Ascending aorta (tissue), 2 donors: ENCODE measurements at places on chromosomes 2 and 18.

- DNase-seq, result no peak
Observed at GRCh38 chr2:62526531-62527381, 20.8 kb upstream of the TMEM17 start.

GRCh38 chr2:164706522-164706921, 85.2 kb upstream of the GRB14 start:
- no peak for DNase-seq

DNA sequence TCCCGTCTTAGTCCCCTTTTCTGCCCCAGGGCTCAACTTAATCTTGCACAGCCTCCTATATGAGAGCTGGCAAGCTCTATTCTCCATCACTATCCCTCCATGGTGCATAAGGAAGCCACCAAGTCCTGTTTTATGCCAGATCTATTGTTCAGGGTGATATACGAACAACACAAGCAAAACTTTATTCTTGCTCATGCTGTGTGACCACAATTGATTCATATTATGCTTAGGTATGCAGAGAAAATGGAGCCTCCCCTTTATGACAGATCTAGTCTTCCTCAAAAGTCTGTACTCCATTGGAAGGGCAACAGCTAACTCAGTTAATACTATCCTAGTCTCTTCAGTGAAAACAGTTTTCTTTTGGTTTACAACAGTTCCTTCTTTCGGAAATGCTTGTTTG, 94.0 kb upstream of the STON1 start:
- no peak for DNase-seq

- no peak for DNase-seq
Observed at GRCh38 chr18:44423814-44424644, 256.7 kb upstream of the SETBP1 start.

DNA sequence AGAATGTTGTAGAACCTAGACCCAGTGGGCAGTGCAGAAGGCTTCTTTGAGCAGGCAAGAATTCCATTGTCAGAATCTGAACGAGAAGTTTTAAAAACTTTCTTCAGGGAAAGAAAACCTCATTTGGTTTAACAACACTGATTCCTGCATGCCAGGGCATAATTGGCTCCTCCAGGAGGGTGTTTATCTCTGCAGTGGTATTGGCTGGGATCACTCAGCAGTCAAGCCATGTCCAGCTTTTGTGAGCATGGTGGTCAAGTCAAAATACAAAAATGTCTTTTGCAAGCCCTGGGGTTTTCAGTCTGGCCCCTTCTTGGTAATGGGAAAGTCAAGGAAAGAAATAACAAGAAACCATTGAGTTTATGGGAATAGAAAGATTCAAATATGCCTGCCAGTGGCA, 28.3 kb downstream of the FHOD3 start:
- no peak for DNase-seq

DNA sequence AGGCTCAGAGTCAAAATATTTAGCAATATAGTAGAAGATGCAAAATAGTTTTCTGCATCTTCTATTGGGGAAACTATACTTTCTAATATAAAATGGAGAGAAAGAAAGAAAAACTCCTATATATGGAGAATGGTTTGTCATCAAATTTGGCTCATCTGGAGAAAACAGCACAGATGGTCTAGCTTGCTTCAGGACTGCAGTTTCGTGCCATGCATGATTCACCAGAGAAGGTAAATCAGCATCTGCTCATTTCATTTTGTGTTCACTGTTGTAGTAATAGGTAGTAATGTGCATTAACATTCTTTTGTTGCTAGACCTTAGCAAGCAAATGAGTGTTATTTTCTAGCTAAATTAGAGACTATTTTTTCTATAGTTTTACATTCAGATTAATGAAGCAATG, 179.0 kb downstream of the ASXL3 start:
- DNase-seq, result no peak

- no peak for DNase-seq
Observed at GRCh38 chr2:201996006-201996405, 37.6 kb upstream of the FZD7 start.
